ENCODE measurements at places on chromosomes 6 and 20.

DNA sequence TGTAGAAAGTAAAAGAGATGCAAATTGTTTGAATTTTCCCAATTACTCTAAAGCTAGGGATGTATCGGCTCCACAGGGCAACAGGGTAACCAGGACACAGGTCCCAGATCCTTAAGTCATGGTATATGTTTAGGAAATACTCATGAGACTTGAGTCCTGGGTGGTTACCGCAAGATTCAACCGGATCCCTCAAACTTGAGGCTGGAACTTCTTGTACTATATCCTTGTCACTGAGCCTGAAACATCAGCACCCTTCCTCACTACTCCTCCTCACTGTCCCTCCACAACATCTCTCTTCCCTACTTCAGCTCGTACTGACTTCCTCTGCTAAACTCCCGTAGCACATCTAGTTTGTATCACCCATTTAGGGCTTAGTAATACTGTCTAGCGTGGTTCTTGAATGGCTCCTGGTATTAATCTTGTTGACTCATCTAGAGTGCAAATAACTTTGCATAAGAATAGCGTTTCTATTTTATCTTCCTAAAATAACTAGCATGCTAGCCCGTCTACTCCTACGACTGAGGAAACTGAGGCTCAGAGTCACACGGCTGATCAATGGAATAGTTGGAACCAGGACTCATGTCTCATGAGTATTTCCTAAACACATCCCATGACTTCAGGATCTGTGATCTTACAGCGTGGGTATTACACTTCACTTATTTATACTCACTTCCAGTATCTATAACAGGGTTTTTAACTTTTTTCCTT lies 72.1 kb downstream of the FILIP1 start:
- DNase-seq: no peak

DNA sequence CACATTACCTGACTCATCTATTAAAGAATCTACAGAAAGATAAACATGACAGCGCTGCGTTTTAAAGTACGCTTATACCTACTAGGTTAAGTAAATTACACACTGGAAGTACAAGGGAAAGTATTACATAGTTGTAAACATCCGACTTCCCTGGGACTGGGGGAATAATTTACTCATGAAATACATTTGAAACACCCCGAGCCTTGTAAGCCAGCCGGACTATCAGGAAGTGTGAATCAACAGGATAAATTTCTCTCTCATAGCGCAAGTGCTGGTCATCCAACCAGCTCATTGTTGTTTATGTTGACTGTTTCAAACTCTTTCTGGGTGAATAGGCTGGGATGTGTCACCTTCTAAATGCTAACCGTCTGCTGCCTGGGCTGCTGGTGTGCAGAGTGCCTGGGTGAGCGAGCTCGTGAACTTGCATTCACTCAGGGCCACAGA lies 4.9 kb downstream of the BMP6 start:
- DNase-seq: no peak

GRCh38 chr6:41777551-41778285 lies 2.0 kb downstream of the FRS3 start:
- no peak for DNase-seq

GRCh38 chr20:41607791-41608190 lies 10.4 kb downstream of the CHD6 start:
- DNase-seq: no peak

- no peak for DNase-seq
Observed at GRCh38 chr20:5402903-5403531, 86.3 kb upstream of the PROKR2 start.

DNA sequence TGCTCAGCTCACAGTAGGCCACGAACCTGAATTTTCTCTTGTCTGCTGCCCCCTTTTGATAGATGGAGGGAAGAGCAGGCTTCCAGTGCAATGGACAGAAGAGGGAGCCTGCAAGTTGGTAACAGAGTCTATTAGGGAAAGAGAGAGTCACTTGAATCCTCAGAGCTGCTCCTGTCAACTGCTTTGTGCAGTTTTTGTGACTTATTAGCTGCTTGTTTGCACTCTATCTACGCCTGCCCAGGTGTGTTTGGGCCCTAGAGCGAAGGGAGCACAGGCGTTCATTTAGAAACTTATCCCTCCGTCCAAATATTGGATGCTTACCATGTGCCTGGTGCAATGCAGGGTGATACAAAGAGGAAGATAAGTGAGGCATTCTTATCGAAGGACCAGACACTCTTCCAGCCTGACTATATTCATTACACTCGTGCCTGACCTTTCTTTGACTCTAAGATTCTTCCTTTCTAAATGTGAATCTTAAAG lies 11.6 kb upstream of the SLC2A12 start:
- peak; percentile 74 for DNase-seq

GRCh38 chr6:80380566-80380965 lies 274.1 kb downstream of the BCKDHB start:
- no peak for DNase-seq

DNA sequence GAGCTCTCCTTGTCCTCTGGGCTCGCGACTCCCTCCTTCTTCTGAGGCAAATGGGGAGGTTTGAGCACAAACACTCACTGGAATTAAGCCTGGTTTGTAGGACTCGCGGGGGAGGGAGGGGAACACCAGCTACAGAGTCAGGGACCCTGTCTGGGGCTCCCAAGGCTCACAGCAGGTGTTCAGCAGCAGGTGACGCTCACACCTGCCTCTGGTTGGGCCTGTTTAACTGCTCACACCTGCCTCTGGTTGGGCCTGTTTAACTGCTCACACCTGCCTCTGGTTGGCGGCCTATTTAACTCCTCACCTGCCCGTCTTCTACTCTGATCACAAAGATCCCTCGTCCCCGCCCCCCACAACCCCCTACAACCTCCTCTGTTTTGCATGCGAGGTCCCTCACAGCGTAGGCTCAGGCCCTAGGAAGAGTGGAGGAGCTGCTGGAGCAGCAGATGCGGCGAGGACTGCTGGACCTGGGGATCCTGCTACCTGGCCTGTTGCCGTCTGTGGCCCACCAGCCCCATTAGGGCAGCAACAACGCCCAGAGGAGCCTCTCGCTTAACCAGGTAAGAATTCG lies 181.9 kb downstream of the ERMARD start:
- DNase-seq: no peak

GRCh38 chr6:21608601-21609000 lies 15.1 kb downstream of the SOX4 start:
- DNase-seq: no peak
